ENCODE measurements at places on chromosomes 1 and 21.

DNA sequence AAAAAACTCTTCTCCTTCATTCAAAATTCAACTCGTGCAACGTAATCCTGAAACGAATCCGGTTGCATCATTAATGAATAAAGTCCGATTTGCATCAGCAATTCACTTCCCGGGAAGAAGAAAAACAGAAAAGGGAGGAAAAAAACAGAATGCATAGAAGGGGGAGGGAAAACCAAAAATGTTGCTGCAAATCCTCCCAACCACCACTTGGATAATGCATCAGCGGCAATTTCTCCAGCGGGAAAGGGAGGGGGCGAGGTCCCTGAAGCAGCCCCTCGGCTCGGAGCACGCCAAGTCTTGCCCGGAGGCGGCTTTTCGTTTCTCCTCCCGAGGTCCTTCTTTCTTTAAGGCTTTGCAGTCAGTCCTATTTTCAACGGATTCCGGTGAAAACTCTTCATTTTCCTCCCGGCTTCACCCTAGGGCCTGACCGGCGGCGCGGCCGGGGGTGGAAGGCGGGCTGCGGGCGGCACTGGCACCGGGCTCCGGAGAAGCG lies 723 bp downstream of the CDC42BPA start:
- DNase-seq = no peak

DNA sequence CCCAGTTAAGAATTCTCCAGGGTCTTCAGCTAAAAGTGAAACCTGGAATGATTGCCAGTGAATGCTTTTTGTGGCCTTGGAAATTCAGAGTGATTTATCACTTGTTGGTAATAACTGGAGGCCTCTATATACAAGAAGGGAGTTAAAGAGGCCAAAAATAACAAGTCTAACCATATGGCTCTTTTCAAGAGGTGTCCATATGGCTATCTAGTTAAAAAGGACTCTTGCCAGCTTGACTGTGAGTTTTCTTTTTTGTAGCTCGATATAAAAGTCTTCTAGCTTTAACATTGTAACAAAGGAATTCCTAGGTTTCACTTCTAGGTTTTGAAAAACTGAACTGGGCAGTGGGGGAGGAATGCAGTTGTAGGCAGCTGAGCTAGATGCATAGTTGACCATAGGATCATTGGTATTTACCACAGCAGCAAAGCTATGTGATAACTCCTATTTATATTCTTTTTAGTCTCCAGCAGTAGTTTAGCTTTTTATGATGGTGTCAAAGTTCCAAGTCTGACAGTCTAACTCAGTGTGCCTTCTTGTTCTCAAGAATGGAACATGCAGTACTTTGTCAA lies 44.4 kb downstream of the CACHD1 start:
- DNase-seq = peak; percentile 5

- peak; percentile 73 for DNase-seq
Observed at GRCh38 chr1:145918144-145918991, at the start of gene PEX11B. TSS of gene PEX11B (minus strand) at chr1:145918717. CDS start at chr1:145918688, 29 bp downstream.

GRCh38 chr1:171984850-171985485 lies 143.7 kb downstream of the DNM3 start:
- DNase-seq = no peak

- DNase-seq = no peak
Observed at GRCh38 chr1:117146072-117146471, 24.5 kb upstream of the TRIM45 start.

DNA sequence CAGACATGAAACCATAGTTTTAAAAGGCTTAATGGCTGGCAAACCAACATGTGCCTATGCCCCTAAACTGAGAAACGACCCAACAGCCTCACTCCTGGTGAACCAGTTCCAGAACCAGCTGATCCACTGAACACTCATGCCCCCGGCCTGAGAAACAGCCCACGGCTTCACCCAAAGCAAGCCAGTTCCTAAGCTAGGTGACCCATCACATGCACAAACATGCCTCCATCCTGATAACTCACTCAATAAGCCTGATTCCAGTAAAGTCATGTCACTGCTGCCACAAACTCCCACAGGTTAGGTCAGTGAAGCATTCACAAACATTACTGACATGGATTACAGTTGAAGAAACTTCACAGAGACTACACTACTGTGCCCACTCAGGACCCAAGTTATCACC lies 161.6 kb downstream of the USH2A start:
- no peak for DNase-seq
